ENCODE measurements at places on chromosomes 1 and 21. TPM values are rescaled to one million over a fixed set of nuclear protein-coding genes. Genes with fewer than 3 reads are reported as not detected.

MYCBP gene
- 15.9 TPM for total RNA-seq

DNA sequence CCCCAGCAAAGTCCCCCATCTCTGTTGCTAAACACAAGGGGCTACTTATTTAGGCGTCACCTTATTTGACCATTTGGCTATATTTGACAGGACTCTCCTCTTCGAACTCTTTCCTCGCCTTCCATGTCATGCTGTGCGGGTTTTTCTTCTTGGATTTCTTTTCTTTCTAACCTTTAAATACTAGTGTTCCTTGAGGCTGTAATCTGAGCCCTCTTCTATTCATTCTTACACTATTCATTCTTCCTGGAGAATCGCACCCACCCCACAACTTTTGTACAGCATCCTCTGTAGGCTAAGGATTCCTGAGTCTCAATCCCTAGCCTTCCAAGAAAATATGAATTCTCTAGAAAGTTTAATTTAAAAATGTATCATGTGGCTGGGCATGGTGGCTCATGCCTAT is 61.7 kb upstream of the C1orf115 start:
- no peak for DNase-seq
- H3K4me3 ChIP-seq, result no peak overlapping the region
- no peaks in the 10 kb centered on the region for H3K4me1 ChIP-seq
- H3K36me3 ChIP-seq, result no peaks in the 10 kb centered on the region
- no peak overlapping the region for H3K27ac ChIP-seq

SMIM11 gene
- total RNA-seq, result 16.0 TPM

GRCh38 chr21:36048357-36048756 is 12.0 kb downstream of the SETD4 start:
- no peak overlapping the region for H3K4me3 ChIP-seq
- no peaks in the 10 kb centered on the region for H3K4me1 ChIP-seq
- no peaks in the 10 kb centered on the region for H3K27me3 ChIP-seq
- no peak for DNase-seq
- H3K36me3 ChIP-seq, result no peaks in the 10 kb centered on the region

DNA sequence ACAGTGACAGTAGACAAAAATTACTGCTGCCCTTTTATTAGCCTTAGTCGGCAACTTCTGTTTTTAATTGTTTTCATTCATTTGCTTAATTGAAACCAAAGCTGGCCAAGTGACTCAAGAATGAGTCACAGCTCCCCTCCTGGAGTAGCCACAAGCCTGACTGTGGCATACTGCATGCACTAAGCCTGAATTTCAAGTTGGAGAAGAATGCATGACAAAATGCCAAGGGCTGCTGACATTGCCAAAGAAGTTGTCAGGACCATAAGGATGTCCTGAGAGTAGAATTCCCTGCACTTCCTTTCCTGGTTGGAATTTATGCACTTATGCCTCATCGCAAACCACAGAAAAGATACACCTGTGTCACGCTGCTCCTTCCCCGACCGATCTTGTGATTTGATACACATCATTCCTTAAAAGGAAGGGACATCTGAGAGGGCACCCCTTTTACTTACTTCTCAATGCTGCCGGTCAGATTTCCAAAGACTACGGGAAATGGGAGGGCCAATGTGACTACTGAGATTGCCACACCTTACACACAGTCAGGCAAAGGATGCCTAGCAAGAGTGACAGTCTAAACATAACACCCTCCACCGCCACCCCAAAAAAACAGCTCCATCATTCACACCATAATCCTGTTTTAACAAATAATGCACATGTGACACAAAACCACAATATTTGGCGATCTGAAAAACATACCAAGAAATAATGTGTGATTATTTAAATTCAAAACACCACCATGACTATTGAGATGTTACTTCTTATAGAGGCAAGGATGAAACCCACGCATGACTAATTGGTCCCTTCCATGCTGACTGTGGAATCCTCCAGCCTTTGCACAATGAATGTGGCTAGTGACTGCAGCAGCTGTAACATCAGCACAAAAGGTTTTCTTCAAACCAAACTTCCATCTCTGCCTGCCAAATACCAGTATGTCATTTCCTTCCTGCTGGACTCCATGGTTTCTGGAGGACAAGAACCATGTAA is 28.2 kb downstream of the VAV3 start:
- H3K4me1 ChIP-seq, result no peaks in the 10 kb centered on the region
- no peaks in the 10 kb centered on the region for H3K36me3 ChIP-seq
- DNase-seq, result peak; percentile 18
- H3K27me3 ChIP-seq, result no peaks in the 10 kb centered on the region
- no peak overlapping the region for H3K27ac ChIP-seq

DNA sequence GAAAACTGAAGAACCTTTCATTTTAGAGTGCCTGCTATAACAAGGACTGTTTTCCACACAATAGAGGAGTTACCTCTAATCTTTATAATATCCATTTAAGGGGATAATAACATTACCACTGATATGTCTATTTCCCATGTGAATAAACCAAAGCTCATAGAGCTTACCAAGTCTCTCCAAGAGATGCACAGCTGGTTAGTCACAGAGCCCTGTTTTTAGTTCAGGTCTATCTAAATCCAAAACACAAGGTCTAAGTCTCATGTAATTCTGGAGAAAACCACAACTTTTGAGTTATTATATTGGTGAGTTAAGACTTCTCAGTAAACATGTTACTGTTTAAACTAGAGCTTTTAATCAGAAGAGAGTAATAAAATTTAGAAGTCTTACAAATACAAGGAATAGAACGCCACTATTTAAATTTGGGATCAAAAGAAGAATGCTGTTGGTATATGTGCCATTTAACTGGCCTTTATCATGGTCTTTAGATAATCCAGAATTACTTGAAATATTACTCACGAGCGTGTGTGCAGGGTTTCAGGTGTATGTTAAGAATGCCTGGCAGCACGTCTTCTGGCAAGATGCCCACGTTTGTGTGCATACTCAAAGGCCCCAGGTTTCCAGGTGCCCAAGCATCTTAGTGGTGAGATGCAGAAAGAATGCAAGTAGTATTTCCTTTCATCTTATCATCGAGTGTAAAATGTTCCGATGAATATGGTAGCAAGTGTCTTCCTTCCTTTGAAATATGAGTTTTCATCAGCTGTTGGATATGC is 190.6 kb downstream of the FMN2 start:
- no peak for DNase-seq
- no peaks in the 10 kb centered on the region for H3K27me3 ChIP-seq

DNA sequence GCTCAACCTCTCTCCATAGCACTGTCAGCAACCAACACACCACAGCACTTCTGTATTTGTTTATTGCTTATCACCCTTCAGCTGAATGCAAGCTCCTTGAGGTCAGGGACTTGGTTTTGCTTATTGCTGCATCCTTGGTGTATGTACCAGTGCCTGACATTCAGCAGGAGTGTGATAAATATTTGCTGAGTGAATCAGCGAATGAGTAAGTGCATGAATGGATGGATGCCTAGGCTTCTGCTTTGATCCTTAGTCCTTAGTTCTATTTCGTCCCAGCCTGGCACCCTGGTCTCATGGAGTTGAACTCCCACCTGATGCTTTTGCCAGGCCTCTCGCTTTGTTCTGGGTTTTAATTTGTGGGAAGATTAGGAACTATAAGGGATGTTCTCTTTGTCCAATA is 88.2 kb downstream of the ZSCAN20 start:
- no peaks in the 10 kb centered on the region for H3K36me3 ChIP-seq
- H3K27me3 ChIP-seq, result no peaks in the 10 kb centered on the region
- no peak overlapping the region for H3K4me3 ChIP-seq
- H3K27ac ChIP-seq, result no peak overlapping the region

DNA sequence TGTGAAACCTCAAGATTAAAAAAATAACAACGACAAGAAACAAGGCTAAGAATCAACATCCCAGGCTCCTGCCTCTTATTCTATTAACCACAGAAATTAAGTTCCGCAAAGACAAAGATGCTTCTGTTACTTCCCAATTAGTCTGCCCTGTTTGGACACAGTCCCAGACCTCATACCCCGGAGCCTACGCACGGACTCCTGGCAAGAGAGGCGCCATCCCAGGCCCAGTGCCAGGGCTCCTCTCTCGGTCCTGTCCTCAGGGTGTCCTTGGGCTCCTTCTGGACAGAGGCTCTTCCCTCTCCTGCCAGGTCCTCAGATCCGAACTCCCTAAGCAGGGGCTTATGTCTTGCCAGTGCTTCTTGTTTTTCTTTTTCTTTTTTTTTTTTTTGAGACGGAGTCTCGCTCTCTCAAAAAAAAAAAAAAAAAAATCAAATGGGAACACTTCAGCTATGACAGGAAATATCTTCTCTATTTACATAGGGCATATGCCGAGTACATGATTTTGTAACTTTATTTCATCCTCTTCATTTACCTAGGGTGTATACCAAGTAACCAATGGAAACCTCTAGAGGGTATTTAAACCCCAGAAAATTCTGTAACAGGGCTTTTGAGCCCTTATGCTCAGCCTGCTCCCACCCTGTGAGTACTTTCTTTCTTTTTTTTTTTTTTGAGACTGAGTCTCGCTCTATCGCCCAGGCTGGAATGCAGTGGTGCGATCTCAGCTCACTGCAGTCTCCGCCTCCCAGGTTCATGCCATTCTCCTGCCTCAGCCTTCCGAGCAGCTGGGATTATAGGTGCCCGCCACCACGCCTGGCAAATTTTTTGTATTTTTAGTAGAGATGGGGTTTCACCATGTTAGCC is 11.7 kb upstream of the ENO1 start:
- no peaks in the 10 kb centered on the region for H3K27me3 ChIP-seq
- H3K36me3 ChIP-seq, result no peaks in the 10 kb centered on the region
- H3K4me1 ChIP-seq, result no peaks in the 10 kb centered on the region
- peak; percentile 70 for DNase-seq
- no peak overlapping the region for H3K4me3 ChIP-seq
- H3K27ac ChIP-seq, result peak overlapping the region; percentile 34

DNA sequence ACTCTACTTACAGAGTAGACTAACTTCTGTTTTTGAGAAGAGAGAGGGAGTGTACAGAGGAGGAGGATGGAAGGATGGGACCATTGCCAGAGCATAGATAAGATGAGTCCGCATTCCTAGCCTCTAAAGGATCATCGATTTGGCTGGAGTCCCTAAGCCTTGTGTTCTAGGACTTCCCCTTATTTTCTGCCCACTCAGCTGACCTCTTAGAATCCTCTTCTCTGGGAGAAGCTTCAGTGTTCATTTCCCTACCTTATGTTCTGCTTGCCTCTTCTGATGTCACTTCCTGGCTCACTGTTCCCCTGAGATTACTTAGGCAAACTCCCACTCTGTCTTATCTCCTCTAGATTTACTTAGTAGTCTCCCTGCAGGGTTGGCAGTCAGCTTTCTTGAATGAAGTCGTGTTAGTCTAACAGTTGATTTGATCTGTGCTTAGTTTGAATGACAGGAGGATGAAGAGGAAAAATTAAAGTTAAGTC is 156.7 kb downstream of the SYT2 start:
- no peaks in the 10 kb centered on the region for H3K36me3 ChIP-seq
- H3K27me3 ChIP-seq, result no peaks in the 10 kb centered on the region
- H3K4me3 ChIP-seq, result no peak overlapping the region
- H3K4me1 ChIP-seq, result peaks cover 7% of the 10 kb centered on the region

DNA sequence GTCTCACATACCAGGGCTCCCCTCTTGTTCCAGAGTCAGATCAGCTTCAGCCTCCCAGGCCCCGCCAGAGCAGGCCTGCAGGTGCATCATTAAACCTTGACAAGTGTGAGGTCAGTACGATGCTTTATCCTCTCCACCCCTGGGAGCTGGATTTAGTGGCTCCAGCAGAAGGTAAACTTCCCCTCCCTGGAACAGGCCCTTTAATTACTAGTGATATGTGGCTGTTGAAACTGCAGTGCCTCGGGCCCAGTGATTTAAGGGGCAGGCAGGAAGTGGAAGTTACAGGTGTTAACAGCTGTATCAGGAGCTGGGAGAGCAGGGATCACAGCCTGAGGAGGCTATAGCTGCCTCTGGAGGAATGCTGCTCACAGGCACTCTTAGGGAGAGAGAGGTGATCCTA is 132.4 kb upstream of the KLHDC7A start:
- H3K27me3 ChIP-seq, result no peaks in the 10 kb centered on the region
- H3K4me3 ChIP-seq, result no peak overlapping the region
- no peaks in the 10 kb centered on the region for H3K4me1 ChIP-seq
- H3K27ac ChIP-seq, result no peak overlapping the region

- no peaks in the 10 kb centered on the region for H3K4me1 ChIP-seq
- no peak for DNase-seq
- H3K4me3 ChIP-seq, result no peak overlapping the region
- no peaks in the 10 kb centered on the region for H3K36me3 ChIP-seq
Observed at GRCh38 chr1:73611681-73612080, 586.3 kb downstream of the LRRIQ3 start.

- peak; percentile 67 for DNase-seq
- no peaks in the 10 kb centered on the region for H3K4me1 ChIP-seq
Observed at GRCh38 chr1:159900086-159900680, at the start of gene CFAP45. Gene CFAP45 (minus strand): TSS chr1:159900165. CDS start chr1:159900098, 67 bp downstream.

DNA sequence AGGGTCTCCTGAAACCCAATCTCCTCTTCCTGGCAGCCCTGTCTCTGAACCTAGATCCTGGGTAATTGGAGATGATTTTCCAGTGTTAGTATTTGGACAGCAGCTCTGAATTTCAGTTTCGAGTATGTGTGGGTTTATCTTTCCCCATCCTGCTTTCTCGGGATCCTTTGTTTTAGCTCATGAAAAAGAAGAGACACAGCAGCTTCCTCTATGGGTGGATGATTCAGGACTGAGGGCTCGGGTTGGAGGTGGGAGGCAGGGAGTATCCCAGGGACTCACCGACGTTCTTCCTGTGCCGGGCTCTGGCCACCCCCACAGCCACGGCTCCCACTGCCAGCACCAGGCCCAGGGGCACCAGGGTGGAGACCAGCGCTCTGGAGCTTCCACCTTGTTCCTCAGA is 10.4 kb upstream of the FCMR start:
- H3K27me3 ChIP-seq, result no peaks in the 10 kb centered on the region
- no peak overlapping the region for H3K4me3 ChIP-seq
- DNase-seq, result no peak
- H3K4me1 ChIP-seq, result no peaks in the 10 kb centered on the region

- no peak overlapping the region for H3K4me3 ChIP-seq
- H3K4me1 ChIP-seq, result no peaks in the 10 kb centered on the region
- DNase-seq, result no peak
- H3K36me3 ChIP-seq, result no peaks in the 10 kb centered on the region
Observed at GRCh38 chr1:202293569-202293968, 48.2 kb downstream of the UBE2T start.

GRCh38 chr1:164588516-164589341 is 29.7 kb downstream of the PBX1 start:
- H3K36me3 ChIP-seq, result no peaks in the 10 kb centered on the region
- no peaks in the 10 kb centered on the region for H3K27me3 ChIP-seq
- H3K27ac ChIP-seq, result peak overlapping the region; percentile 94
- peaks cover 15% of the 10 kb centered on the region for H3K4me1 ChIP-seq
- peak overlapping the region; percentile 34 for H3K4me3 ChIP-seq
- peak; percentile 81 for DNase-seq

MYOM3 gene
- under 0.01 TPM for total RNA-seq

GRCh38 chr1:20590306-20590777 is 1.4 kb downstream of the CDA start:
- H3K4me1 ChIP-seq, result no peaks in the 10 kb centered on the region
- no peaks in the 10 kb centered on the region for H3K27me3 ChIP-seq
- DNase-seq, result peak; percentile 33
- peak overlapping the region; percentile 74 for H3K27ac ChIP-seq
- H3K4me3 ChIP-seq, result no peak overlapping the region

GRCh38 chr1:151199873-151200581 is 1.7 kb downstream of the PIP5K1A start:
- H3K27ac ChIP-seq, result peak overlapping the region; percentile 88
- H3K27me3 ChIP-seq, result no peaks in the 10 kb centered on the region
- H3K4me1 ChIP-seq, result peaks cover 9% of the 10 kb centered on the region
- H3K36me3 ChIP-seq, result no peaks in the 10 kb centered on the region
- DNase-seq, result no peak
- peak overlapping the region; percentile 75 for H3K4me3 ChIP-seq

- no peaks in the 10 kb centered on the region for H3K4me1 ChIP-seq
- H3K36me3 ChIP-seq, result no peaks in the 10 kb centered on the region
- H3K27ac ChIP-seq, result no peak overlapping the region
Observed at GRCh38 chr1:34444516-34444915, 267.8 kb downstream of the C1orf94 start.

Measured in uterus (tissue), 4 donors.